Hematopoietic multipotent progenitor cell treated with erythropoietin and hydrocortisone succinate and interleukin-3 and kit ligand, for 6 days (in vitro differentiated cells): ENCODE measurements at places on chromosomes 2 and 18.

- DNase-seq = no peak
Observed at GRCh38 chr2:233830111-233830802, 24.1 kb downstream of the HJURP start.

DNA sequence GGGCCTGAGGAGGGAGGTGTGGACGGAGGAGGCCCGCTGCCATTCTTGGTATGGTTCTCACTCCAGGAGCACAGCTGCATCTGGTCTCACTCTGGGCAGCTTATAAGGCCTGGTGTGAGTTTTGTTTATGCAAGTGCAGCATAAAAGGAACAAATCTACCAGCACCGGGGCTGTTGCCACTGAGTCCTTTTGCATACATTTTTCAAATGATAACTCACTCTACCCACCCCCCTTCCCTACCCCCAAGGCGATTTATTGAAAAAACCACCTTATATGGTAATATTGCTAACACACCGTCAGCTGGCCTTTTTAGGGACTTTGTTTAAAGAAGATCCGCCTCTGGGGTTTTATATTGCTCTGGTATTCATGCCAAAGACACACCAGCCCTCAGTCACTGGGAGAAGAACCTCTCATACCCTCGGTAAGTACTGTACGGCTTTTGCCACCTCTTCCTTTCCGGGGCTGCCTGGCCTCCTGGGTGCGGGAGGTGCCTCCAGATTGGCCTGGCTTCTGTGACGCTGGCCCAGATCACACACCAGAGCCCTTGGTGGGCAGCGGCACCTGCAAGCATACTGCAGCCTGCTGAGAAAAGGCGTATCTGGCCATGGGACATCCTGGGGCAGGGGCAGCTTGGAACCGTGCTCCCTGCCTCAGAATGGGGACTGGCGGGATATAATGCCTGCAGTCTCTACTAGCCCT is at the start of gene ACTG2:
TSS of gene ACTG2 (plus strand) at position 378 of the 699 bp plus-strand sequence. CDS start 8,304 bp downstream, outside the sequence.
- no peak for DNase-seq

- no peak for DNase-seq
Observed at GRCh38 chr2:132953771-132954170, 283.8 kb upstream of the LYPD1 start.

GRCh38 chr2:132937629-132938028 is 267.6 kb upstream of the LYPD1 start:
- DNase-seq = no peak

DNA sequence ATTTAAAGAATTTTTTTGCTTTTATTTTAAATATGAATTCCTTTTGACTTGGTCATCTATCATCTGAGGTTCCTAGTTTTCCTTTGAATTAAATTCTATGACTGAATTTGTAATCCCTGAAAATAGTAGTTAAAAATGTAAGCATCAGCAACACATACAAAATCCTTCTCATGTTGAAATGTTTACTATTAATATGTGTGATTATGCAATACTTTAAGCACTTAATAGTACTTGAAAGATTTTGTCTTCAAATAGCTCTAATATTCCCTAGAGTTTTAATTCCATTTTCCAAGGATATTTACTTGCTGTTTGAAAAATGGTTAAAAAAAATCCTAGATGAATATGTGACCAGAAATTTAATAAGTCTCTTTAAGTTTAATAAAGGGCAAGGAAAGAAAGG is 26.6 kb upstream of the SPATS2L start:
- no peak for DNase-seq

DNA sequence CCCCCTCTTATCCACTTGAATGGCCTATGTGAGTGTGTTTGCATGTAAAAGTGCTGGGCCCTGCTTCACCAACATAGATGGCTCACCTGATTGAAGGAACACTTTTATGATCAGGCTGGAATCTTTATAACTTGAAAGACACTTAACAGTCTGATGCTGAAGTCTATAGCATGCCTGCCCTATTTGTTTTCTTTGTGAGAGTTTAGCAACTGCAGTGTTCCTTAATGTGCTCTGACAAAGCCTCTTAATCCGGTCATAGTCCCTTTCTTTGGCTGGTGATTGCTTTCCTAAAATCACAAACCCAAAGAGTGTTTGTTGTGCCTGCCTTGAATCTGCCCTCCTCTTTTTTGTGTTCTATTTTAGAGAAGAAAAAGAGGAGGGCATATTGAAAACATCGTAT is 1382.8 kb upstream of the CELF4 start:
- no peak for DNase-seq

GRCh38 chr2:67626656-67627055 is 229.5 kb downstream of the ETAA1 start:
- DNase-seq = no peak

DNA sequence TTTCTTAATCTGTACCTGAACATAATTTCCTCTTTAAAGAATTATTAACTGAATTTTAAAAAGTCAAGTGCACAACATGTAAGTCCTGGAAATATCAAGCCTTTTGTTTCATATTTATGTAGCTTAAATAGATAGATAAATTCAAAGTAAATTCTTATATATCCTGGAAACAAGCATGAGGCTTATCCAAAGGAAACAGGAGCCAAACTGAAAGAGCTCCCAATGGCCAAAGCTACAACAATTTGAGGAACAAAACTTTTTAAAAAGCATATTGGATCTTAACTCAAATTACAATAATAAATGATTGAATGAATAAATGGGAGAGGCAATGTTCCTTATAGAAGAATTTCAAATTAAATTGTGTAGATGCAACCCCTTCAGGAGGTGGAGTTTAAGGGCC is 679.1 kb downstream of the METTL4 start:
- DNase-seq = no peak

GRCh38 chr2:237403024-237403882 is 10.7 kb downstream of the COL6A3 start:
- no peak for DNase-seq

DNA sequence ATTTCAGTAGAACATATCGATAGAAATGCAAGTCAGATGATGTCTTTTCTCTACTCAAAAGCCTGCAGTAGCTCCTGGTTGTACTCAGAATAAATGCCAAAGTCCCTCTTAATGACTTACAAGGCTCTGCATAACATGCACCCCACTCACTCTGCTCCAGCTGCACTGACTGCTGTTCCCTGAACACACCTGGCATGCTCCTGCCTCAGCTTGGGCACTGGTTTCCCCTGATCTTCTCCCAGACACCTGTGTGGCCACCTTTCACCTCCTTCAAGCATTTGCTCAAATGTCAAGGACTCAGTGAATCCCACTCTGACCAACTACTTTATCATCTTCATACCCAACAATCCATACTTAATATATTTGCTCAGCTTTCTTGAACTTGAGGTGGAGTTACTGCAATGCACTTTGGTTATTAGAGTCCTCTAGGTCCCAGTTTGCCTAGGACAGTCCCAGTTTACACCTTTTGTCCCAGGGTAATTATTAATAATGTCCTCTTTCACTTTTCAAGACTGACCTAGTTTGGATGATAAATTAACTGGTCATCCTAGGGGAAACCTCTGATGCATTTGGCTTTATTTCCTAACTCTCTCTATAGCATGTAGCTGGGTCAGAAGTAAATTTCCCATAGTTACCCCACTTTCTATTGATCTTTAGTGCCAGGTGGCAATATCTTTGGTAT is 44.1 kb downstream of the ACAA2 start:
- no peak for DNase-seq

- peak; percentile 96 for DNase-seq
Observed at GRCh38 chr2:11688222-11689069, 18.5 kb upstream of the NTSR2 start.

- DNase-seq = no peak
Observed at GRCh38 chr2:30663321-30663720, 143.9 kb downstream of the CAPN13 start.

DNA sequence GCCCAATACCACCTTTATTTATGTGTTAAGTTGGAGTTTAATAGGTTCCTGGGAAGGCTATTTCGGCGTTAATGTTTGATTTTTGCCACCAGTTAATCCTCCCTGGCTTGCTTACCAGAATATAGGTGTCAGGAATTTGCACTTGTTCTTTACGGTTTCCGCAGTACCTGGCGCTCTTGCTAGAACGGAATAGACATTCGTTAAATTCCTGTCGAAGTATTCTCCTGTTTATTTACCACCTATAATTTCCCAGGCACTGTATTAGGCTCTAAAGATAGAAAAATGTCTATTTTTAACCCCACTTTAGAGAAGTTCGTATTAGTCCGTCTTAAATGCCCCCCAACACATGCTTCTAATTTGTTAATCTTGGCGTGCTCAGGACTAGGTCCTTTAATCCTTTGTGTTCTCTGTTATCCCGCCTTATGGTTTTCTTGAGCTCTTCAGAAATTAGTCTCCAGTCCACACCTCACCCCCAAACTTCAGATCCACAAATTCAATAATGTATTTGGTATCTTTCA is 575 bp downstream of the CCDC150 start:
- DNase-seq = peak; percentile 18

GRCh38 chr2:221724631-221725203 is 152.6 kb upstream of the EPHA4 start:
- DNase-seq = no peak

DNA sequence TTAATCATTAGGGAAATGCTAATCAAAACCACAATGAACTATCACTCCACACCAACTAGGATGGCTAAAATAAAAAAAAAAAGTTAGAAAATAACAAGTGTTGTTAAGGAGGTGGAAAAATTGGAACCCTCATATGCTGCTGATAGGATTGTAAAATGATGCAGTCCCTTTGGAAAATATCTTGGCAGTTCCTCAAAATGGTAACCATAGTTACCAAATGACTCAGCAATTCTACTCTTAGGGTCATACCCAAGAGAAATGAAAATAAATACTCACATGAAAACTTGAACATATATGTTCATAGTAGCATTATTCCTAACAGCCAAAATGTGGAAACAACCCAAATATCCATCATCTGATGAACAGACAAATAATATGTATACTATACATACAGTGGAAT is 15.7 kb upstream of the ACVR2A start:
- peak; percentile 40 for DNase-seq

GRCh38 chr2:61530749-61531148 is 7.4 kb downstream of the XPO1 start:
- no peak for DNase-seq

- no peak for DNase-seq
Observed at GRCh38 chr2:41970988-41971660, 76.7 kb upstream of the PKDCC start.

DNA sequence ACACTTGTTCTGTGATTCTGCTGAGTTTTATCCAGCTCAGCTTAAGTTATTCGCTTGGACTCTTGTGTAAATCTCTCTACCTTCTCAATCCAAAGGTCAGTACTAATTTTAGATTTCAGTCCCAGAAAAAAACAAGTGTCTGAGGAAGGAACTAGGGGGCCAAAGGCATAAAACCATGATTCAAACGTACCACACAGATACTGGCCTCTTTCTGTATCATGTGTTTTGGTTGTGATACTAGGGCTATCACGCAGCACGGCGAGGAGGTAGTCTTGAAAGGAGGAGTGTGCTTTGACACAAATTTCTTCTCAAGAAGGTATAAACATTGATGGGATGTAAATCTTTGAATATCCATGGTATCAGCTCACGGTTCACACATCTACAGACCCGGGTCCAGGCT is 8.3 kb downstream of the SERPINE2 start:
- no peak for DNase-seq

- no peak for DNase-seq
Observed at GRCh38 chr2:151191001-151191400, 70.7 kb downstream of the RBM43 start.

- DNase-seq = no peak
Observed at GRCh38 chr2:46050027-46050426, 247.2 kb upstream of the EPAS1 start.

DNA sequence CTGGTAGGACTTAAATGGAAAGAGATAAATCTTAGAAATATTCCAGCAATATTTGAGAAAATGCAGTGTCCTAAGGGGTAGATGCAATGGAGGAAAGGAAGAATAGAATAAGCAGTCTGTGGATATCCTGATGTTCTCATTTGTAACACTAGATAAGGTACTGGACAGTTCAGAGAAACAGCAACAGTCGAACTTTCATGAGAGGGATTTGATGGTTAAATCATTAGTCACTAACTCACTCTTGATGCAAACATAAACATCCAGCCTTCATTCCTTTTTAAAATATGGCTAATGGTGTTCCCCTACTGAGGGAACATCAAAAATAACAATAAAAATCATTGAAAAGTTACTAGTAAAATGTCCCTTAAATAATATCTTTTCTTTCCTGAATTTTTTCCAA is 211.4 kb upstream of the SLC39A10 start:
- no peak for DNase-seq

DNA sequence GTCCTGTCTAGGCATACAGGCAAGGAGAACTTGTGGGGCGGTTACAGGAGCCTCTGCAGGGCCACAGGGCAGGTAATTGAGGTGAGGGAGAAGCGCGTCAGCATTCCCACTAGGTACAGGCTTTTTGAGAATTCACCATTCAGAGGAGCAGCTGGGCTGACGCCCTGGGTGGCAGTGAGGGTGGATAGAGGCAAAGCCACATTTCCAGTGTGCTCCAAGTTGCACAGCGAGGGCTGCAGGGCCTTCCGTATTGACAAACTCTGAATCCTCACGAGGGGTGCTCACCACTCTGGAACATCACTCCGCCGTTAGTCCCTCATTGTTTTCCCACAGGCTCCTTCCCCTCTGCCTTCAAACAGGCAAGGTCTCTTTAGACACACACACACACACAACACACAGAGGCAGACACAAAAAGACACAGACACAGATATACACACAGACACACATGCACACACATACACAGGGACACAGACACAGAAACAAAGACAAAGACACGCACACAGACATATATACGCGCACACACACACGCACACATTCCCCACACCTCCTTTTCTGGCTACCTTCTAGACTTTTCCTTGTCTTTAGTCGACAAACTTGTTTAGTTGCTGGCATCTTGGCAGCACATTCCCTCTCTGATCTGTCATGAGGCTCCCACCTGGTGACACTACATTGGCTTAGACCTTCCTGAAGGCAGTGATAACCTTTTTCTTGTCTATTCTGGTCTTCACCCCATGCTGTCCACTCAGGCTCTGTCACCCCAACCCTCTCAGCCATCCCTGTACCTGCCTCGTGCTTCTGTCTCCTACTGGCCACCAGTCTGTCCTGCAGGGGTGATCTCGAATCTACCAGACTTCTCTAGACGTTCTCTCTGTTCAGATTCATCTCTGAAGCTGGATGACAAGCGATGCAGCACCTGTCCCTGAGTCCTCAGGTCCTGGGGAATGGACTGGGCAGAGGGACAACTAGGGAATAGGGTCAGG is 136.8 kb downstream of the ALPK2 start:
- DNase-seq = no peak

DNA sequence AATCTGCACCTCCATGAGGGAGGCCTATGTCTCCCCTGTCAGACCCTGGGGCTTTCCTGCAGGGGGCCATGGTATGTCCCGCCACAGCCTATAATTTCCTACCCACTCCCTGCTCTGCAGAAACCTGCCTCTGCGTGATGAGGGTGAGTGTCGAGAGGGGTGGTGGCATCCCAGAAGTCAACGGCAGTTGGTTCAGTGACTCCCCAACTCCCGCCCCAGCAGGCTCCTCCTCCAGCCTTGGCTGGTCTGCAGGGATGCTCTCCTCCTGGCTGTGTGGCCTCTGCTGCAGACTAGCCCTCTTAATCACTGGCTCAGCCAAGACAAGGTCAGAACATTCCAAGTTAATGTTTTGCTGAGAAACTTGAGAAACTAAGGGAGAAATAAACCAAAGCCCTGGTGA is 13.3 kb downstream of the CELF4 start:
- no peak for DNase-seq

- DNase-seq = no peak
Observed at GRCh38 chr2:112762276-112762675, 2.1 kb downstream of the CKAP2L start.
